ENCODE measurements at places on chromosomes 2 and 18.

- DNase-seq = no peak
Measured at GRCh38 chr2:12552092-12552491, 164.6 kb upstream of the TRIB2 start.

GRCh38 chr2:216596236-216596979 is 36.8 kb upstream of the IGFBP2 start:
- DNase-seq = peak; percentile 55

GRCh38 chr2:233584210-233584609 is 17.6 kb upstream of the USP40 start:
- no peak for DNase-seq

- no peak for DNase-seq
Measured at GRCh38 chr2:111954602-111955332, 56.4 kb downstream of the MERTK start.

DNA sequence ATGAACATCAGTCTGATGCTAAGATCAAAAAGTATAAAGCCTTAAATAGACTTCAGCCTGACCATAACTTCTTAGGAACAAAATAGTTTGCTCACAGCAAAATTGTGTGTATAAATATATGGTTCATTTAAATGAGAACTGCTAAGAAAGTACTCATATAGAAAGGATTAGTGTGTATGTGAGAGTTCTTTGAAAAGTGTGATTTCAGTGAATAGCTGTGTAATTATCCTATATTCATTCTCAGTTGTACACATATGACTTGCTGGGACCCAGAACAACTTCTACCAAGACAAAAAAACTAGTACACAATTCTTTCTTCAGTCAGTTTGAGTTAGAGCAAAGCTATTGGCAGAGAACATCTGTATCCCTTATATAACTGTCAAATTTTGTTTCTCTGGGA is 7.2 kb downstream of the BBS5 start:
- no peak for DNase-seq

GRCh38 chr2:218829868-218830451 is 1.6 kb downstream of the PRKAG3 start:
- DNase-seq = peak; percentile 79

GRCh38 chr2:141029428-141030078 is 1101.3 kb downstream of the LRP1B start:
- peak; percentile 10 for DNase-seq

DNA sequence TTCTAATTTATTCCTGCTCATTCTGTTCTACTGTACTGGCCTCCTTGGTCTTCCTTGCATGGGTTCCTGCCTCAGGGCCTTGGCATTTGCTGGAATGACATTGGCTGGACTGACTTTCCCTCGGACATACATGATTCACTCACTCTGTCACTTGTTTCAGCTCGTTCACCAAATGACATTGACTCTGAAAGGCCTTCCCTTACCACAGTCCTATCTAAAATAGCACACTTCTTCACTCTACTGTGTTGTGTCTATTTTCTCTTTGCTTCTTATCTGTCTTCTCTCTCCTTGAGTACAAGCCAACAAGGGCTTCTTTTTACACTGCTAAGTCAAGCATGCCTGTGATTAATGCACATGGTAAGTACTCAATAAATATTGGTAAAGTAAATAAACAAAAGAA is 65.6 kb downstream of the SCG2 start:
- no peak for DNase-seq

- DNase-seq = peak; percentile 38
Measured at GRCh38 chr2:67851956-67852824, 210.6 kb downstream of the C1D start.

- no peak for DNase-seq
Measured at GRCh38 chr2:71546275-71546638, 92.9 kb downstream of the DYSF start.

- no peak for DNase-seq
Measured at GRCh38 chr2:232322560-232323327, 55.8 kb upstream of the ALPP start.

Data from right hindlimb (tissue), 1 donor.